T-helper 17 cell (primary cell): ENCODE measurements at places on chromosomes 2 and 18.

GRCh38 chr2:221981912-221982470 is 316.8 kb downstream of the PAX3 start:
- no peak for DNase-seq

DNA sequence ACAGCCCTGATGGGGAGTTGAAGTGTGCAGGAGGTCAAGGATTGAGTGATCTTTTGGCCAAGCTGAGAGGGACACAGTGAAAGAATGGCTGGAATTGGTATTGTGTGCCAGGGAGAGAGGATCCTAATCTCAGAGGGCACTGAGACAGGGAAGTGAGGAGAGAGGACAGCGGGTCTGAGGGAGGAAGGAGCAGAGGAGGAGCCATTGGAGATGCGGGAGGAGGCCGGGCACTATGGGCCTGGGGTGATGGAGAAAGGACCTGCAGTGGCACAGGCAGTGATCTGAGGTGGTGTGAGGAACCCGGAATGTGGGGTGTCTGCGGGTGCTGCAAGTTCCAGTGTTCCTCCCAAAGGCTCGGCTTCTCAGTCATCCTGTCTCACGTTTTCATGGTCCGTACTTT is 26.8 kb downstream of the RNF144A start:
- no peak for DNase-seq

DNA sequence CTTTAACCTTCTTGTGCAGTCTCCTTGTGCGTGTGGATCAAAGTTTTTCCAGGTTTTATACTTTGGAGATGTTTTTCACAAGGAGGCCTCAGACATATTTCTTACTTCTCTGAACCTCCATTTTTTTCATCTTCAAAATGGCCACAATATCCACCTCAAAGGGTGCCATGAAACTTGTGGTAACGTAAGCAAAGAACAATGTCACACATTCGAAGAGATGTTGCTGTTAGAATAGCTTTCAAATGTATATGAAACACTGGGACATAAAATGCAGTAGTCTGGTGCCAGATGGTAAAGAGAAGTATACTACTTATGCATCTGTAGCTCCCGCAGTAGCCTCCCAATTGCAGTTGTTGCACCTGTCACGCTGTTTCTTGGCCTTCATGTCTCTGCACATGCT is 2.6 kb upstream of the KRCC1 start:
- DNase-seq = no peak

GRCh38 chr2:165369131-165369897 is 100.2 kb upstream of the CSRNP3 start:
- no peak for DNase-seq

GRCh38 chr18:60197671-60198462 is 174.7 kb downstream of the MC4R start:
- DNase-seq = no peak

- no peak for DNase-seq
These were observed 43.2 kb upstream of the FHL2 start for GRCh38 chr2:105442056-105442455.

GRCh38 chr2:234324116-234324515 is 172.8 kb downstream of the ARL4C start:
- no peak for DNase-seq

DNA sequence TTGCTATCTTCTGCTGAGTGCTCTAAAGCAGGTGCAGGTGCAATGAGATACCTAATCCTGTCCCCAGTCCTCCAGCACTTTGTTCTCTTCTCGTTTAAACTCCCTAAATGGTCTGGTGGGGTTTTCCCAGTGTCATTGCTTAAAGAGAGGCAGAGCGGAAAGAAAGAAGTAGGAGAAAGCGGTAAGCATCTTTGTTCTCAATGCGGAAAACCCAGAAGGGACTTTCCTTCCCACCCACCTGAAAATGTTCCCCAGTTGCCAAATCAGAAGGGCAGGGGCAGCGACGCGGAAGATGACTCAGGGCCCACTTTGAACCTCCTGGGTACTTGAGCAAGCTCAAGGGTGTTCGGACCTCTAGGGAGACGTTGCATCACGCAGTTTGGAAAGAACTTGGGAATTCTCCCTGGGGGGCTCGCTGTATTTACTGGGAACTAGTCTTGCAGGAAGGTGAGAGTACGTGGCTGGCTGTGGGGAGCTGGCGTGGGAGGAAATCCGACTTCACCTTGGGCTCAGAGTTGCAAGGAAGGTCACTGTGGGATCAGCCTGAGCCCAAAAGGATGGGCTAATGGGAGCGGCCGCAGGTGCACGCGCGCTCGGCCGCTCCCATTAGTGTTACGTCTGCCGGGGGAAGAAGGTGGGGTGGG is 589 bp upstream of the SGPP2 start:
- DNase-seq = no peak

DNA sequence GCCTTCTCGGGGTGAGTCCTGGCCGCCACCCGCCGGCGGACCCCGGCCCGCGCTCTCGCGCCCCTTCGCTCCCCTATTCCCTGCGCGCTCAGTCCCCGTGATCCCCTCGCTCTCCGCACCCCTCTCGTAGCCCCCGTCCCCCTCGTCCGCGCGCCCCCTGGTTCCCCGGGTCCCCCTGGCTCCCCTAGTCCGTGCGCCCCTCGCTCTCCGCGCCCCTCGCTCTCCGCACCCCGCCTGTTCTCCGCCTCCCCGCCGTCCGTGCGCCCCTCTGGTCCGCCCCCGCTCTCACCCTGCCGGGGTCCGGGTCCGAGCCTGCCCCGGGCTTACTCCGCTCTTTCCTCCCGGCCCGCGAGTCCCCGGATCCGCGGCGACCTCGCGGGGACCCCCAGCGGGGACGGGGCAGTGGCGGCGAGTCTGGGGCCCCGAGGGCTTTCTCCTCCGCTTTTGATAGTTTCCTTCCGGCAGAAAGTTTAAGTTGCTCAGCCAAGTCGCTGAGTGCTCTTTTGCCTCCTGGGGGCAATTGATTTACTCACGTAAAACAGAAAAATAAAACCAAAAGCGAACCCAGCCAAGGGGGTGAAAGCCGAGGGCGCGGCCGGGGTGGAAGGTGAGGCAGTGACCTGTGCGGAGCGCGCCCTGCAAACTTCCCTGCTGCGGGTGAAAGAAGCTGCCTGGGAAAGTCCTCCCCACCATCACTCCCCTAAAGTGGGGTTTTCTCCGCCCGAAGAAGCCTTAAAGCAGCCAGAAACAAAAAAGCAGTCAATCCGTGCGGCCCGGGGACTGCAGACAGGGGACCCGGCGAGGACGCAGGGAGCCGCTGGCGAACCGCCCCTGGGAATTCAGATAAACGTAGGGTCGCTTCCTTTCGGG is 568 bp downstream of the RAB31 start:
- no peak for DNase-seq
